Type B pancreatic cell (in vitro differentiated cells): ENCODE measurements at places on chromosomes 3 and 15. TPM values are rescaled to one million over a fixed set of nuclear protein-coding genes. Genes with fewer than 3 reads are reported as not detected.

Gene C3orf20
- total RNA-seq = 0.12 and 0.24 TPM in 2 replicates

Gene CASR
- total RNA-seq = 0.87 and 4.4 TPM in 2 replicates

Gene INAFM2
- 12.3 and 23.6 TPM in 2 replicates for total RNA-seq

Gene NOX5
- 0.12 TPM in 1 of 2 replicates, not detected in the other for total RNA-seq

Gene XRN1
- total RNA-seq = 28.1 and 39.3 TPM in 2 replicates

Gene TMEM207
- total RNA-seq = not detected in 2 replicates

Gene ROBO1
- 60.2 and 182 TPM in 2 replicates for total RNA-seq

DNA sequence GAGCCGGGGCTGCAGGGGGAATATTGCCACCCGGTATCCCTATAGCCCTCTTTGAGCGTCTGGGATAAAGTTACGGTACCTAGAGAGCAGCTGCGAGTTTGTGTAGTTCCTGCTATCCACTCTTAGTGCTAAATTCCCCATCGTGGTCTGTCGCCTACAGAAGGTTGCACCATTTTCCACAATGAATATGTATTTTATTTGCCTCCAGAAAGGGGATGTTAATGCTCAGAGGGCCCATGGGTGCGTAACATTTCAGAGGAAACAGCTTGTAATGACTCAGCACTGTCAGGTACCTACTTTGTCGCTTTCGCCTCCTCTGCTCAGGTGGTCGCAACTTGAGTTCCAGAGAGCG is 1.1 kb downstream of the SLCO3A1 start:
- no peak for DNase-seq

GRCh38 chr3:27093771-27094170 is 275.4 kb downstream of the NEK10 start:
- no peak for DNase-seq

DNA sequence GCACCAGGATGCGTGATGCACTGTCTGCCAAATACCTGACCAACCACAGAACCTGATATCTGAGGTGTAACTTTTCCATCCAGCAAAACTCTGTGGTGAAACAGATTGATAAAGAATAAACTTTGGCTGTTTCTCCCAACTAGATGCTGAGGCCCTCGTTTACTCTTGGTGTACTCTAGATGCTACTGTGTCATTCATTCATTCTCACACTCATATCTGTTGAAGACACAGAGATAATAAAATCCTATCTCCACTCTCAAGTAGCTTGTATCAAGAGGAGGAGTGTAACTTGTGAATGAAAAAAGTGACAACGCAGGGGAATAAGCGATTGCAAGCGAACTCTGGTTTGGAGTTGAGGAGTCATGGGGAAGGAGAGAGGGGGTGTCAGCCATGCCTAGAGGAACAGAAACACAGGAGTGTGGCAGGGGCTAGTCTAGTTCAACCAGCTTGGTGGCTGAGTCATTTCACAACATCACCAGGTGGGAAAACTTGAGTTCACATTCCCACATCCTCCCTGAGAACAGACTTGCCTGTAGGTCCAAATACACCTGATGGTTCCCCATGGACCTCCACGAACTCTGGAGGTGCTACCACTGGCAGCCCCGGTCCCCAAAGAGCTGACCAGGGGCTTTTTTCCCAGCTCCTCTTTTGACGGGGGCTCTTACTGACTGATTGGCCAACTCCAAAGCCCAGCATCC is 73.3 kb upstream of the SNRK start:
- no peak for DNase-seq

- DNase-seq = no peak
Observed at GRCh38 chr15:89857673-89858072, 36.1 kb downstream of the AP3S2 start.

DNA sequence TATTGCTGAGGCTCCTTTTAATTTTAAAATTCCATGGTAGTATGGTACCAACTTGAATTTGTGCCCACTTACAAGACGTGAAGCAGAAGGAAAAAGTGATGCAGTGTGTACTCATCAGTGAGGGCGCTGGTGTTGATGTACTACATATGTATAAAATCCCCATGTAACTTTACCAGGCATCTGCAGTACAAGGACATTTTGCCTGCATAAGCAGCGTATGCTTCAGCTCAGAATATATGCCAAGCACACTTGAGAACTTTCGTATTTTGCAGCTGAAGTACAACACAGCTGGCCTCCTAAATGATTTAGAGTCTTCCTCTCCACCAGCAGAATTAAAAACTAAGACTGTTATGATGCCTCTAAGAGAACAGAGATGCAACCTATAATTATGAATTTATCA is 108.9 kb downstream of the RYR3 start:
- no peak for DNase-seq

- no peak for DNase-seq
Observed at GRCh38 chr15:82539691-82540054, 584 bp downstream of the RPS17 start.

GRCh38 chr3:128067489-128067888 is 15.3 kb downstream of the SEC61A1 start:
- DNase-seq = no peak

DNA sequence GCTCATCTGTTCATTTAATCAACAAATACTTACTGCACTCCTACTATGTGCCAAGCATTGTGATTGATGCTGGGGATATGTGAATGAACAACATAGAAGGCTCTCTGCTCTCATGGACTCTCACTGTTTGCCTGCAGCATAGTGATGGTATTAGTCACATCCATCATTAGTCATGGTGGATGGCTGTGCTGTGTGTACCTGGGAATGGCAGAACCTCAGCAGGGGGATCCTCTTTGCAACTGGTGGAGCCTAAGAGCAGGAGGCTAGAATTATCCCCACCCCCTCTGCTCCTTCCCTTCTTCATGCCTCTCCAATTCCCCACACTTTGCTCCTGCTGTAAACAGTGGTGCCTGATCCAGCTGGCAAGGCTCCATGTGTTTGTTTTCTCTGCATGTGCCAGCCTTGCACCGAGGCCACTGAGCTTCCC is 20.5 kb downstream of the BOC start:
- DNase-seq = no peak

GRCh38 chr15:81825136-81825535 is 220.7 kb downstream of the MEX3B start:
- no peak for DNase-seq

DNA sequence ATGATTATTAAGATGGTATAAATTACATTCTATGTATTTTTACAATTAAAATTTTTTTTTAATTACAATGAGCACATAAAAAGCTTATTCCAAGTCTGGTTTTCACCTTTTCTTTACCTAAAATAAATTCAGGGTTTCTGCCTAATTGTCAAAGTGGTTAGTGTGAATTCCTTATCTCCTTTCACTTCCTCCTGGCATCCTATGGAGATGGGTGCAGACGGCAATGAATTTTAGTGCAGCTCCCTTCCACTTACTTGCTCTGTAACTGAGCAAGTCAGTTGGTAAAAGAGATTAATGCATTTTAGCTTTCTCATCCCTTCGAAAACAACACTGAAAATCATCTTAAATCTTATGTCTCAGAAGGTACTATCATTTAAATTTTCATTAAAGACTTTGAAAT is 13.1 kb downstream of the HDGFL3 start:
- no peak for DNase-seq

- no peak for DNase-seq
Observed at GRCh38 chr15:39497759-39498565, 82.9 kb upstream of the THBS1 start.

DNA sequence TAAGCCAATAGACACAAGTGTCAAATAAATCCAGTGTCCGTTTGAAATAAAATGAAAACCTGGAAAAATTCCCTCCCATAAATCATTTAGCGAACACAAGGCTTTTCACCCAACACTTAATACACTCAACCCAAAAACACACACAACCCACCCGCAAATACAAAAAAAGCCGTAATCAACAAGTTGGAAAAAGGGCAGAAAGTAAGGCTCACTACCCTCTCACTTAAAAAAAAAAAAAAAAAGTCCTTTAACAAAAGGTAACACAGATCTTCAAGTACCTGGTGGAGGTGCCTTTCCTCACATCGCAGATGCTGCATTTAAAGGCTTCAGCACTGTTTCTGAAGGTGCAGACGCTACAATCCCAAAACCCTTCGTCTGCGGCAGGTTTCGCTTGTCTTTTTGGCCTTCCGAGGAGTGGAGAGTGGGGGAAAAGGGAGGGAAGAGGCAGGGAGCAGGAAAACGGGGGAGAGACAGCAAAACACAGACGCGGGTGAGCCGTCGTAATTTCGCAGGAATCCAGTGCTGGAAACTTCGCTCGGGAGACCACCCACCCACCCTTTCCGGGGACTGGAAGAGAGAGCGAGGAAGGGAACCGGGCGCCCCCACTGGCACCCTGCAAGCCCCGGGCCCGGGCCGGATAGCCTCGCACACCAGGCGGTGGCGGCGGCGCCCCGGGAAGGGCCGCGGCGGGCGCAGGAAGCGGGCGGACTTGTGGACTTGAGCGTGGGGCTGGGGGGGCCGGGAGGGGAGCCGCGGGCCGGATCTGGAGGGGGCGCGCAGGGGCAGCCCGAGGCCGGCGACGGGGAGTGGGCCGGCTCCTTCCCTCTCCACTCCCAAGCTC is 401.8 kb downstream of the SHQ1 start:
- DNase-seq = peak; percentile 74

- no peak for DNase-seq
Observed at GRCh38 chr3:140614001-140614400, 63.9 kb upstream of the TRIM42 start.

- no peak for DNase-seq
Observed at GRCh38 chr15:98855067-98855814, 152.4 kb downstream of the PGPEP1L start.

DNA sequence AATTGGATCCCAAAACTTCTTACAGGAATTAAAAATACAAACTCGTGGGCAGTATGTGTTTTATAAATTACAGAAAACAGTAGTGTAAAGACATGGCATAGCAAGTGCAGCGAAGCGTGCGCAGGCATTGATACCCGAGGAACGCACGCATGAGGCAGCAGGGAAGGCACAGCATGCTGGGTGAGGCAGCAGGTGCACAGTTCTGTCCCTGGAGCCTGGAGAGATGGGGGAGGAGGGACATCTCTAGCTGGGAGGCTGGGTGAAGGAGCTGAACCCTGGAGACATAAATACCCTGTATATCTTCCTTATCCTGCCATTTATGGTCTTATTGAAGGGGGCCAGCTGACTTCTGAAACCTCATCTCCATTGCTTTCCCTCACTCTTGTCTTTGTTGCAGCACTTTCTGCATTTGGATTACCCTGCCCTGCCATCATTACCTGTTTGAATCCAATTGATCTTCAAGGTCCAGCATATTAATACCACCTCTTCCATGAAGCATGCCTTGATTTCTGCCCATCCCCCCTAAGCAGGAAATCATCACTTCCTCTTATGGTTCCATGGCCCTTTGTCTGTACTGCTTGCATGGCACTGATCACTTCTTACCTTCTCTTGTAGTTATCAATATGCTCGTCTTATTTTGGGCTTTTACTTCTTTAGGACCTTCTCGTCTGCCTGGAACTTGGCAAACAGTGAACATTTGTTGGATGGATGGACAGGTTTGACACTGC is 20.5 kb downstream of the LPP start:
- DNase-seq = no peak

DNA sequence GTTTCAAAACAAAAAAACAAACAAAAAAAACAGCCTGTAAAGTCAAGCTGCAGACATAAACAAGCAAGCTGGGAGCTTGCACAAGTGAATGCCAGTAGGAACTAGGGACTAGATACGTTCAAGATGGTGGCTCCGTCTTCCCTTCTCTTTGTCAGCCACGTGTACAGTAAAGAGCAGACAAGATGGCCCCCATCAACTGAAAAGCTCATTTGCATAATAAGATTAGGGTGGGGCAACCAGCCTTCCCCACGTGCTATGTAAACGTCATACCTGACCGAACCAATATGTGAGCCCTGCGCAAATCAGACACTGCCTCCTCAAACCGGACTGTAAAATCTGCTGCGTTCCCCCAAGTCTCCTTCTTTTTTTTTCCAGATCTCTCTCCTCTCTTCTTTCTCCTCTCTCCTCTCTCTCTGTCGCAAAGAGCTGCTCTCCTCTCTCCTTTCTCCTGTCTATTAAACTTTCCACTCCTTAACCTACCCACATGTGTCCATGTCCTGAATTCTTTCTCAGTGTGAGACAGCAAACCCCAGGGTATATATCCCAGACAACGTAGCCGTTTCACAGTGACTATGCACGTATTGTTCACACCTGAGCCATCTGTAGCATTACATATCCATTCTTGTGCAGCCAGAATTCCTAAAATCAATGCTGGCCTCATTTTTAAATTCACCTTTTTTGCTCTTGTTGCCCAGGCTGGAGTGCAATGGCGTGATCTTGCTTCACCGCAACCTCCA is 31.2 kb upstream of the FXR1 start:
- no peak for DNase-seq

DNA sequence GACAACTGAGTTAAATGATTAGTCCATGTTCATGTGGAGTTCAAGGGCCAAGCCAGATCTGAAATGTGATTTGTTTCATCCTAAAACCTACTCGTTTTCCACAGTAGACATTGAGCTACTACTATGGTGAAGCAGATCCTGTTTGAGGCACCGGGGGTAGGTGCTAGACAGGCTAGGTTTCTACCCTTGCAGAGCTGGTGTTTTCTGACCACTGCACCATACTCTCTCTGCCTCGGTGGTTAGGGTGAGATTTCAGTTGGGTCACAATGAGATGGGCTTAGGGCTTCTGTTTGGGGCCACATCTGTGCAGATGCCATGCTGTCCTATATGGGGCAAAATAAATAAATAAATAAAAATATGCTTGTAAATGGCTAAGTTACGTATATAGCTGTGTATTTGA is 99.3 kb downstream of the OXNAD1 start:
- no peak for DNase-seq

GRCh38 chr3:132008837-132009236 is 26.0 kb downstream of the CPNE4 start:
- no peak for DNase-seq

DNA sequence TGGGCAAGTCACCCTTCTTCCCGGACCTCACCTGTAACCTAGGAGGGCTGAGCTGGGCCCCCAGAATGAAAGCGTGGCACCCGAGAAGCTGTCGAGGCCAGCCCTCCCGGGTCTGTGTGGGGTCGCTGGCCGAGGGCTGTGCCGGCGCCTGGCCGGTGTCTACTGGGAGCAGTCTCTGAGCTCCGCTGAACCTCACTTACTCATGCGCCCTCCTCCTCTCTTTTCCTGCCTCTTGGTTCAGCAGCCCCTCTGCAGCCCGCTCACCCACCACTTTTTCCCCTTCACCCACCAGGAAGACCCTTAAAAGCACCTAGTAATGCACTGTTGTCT is 419 bp downstream of the HYKK start:
- no peak for DNase-seq

- no peak for DNase-seq
Observed at GRCh38 chr3:112519424-112520001, 20.2 kb upstream of the BTLA start.

- no peak for DNase-seq
Observed at GRCh38 chr3:144444061-144444460, 472.4 kb downstream of the DIPK2A start.

- DNase-seq = no peak
Observed at GRCh38 chr3:118782755-118783202, 251.9 kb downstream of the IGSF11 start.
